Stimulated activated CD4-positive, alpha-beta T cell treated with anti-CD3 and anti-CD28 coated beads, Interleukin-1b, Interleukin-23, amount 100 ng/mL, for 1 hour (primary cell): ENCODE measurements at places on chromosomes 4 and X.

DNA sequence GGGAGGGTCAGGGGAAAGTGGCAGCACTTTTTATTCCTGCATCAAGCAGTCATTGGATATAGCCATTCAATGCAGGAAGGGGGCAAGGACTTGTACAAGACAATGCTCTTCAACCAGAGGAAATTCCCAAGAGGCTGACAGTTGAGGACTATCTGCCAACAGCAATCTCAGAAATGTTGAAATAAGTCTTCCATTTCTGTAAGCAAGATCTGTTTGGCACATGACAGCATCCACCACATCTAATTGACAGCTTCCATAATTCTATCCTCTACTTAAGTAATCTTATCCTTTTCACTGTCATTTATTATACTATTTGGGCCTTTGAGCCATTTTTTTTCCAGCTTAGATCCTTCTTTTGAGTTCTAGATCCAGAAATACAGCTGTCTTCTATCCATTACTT lies 110.7 kb downstream of the CFAP299 start:
- no peak for DNase-seq

DNA sequence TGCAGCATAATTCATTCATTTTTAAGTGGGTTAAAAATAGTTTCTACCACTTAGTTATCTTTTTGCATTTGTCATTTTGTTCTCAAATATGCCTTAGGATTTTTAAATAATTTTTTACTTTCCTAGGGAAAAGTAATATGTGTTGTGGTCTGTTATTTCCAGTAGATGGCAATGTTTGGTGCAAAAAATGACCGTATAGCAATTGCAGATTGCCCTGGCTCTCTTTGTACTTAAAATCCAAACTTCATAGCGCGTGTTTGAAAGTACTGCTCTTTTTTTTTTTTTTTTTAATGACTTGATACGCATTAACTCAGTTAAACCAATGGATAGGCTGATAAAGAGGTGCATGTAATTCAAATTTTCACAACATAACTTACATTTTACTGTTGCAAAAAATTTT lies 74.4 kb upstream of the RBMX start:
- no peak for DNase-seq

DNA sequence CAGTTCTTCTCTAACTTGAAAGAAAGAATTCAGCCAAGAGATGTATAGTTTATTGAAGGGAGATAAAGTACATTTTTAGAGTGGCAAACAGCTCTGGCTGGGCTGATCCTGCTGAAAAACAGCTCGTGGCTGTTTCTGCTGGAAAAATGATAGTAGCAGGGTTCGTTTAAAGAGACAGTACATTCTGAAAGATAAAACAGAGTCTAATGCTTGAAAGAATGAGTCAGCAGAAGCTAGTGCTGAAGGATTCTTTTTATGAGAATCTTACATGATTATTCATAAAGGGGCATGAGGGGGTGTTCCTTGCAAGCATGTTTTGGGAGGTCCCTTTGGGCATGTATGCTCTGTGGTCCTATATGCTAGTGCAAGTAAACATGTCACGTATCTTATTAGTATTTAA lies 790.0 kb downstream of the PCDH18 start:
- no peak for DNase-seq

GRCh38 chr4:48243429-48243828 lies 26.2 kb downstream of the TEC start:
- DNase-seq, result no peak

DNA sequence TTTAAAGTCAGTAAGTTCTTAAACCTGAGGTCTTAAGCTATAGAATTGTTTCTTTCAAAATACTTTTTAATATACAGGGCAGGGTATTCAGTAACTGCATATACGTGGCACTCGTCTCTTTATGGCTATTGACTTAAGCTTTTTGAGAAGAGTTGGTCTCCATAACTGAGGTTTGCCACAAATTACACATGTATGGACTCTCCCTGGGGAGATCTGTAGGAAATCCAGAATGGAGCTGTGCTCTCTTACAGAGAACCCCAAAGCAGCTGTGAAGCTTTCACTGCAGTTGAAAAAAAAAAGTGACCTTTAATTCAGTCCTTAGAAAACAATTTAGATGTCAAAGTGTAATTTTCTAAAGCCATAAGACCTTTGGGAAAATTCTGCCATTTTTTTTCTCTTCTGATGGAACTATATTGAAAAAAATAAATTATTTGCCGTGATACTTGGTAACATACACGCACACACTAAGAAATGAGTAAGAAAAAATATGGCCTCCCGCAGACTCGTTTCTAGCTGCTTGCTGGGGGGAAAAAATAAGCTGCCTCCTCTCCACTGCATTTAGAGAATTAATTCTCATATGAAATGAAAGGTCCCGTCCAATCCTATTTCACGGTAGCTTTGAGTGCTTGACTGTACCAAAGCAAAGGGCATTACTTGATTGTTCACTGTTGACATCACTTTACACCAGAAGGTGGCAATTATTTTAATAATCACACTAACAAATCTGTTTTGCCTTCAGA lies 159.4 kb upstream of the TENM3 start:
- DNase-seq, result no peak

DNA sequence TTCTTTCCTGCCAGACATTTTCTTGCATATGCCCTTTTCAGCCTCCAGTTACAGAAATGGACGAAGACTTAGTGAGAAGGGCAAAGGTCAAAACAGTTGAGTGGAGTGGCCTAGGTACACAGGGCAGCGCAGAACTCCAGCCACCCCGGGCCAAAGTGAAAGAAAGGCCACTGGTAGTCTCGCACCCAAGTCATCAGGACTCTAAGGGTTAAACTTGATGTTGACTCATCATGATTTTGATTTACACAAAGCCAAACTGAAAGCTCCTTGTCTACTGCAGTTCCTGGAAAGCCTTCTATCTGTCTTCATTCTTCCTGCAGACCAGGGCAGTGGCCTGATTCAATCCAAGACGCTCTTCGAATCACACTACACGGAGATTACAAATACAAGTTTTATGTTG lies 2.6 kb upstream of the IL13RA1 start:
- DNase-seq, result no peak

GRCh38 chrX:19535476-19535875 lies 20.2 kb upstream of the MAP3K15 start:
- DNase-seq, result no peak

- peak; percentile 20 for DNase-seq
Observed at GRCh38 chrX:48083212-48083611, 11.8 kb upstream of the ZNF630 start.

GRCh38 chr4:94995684-94996394 lies 238.1 kb downstream of the BMPR1B start:
- no peak for DNase-seq

GRCh38 chr4:108529984-108530905 lies 90.1 kb upstream of the RPL34 start:
- no peak for DNase-seq
